Kidney capillary endothelial cell (primary cell): ENCODE measurements at places on chromosomes 7 and 10.
A peak's percentile ranks its signal among the peaks of the same experiment; 100 is the strongest.

GRCh38 chr10:44334621-44335184, 50.2 kb downstream of the CXCL12 start:
- peak; percentile 10 for DNase-seq

DNA sequence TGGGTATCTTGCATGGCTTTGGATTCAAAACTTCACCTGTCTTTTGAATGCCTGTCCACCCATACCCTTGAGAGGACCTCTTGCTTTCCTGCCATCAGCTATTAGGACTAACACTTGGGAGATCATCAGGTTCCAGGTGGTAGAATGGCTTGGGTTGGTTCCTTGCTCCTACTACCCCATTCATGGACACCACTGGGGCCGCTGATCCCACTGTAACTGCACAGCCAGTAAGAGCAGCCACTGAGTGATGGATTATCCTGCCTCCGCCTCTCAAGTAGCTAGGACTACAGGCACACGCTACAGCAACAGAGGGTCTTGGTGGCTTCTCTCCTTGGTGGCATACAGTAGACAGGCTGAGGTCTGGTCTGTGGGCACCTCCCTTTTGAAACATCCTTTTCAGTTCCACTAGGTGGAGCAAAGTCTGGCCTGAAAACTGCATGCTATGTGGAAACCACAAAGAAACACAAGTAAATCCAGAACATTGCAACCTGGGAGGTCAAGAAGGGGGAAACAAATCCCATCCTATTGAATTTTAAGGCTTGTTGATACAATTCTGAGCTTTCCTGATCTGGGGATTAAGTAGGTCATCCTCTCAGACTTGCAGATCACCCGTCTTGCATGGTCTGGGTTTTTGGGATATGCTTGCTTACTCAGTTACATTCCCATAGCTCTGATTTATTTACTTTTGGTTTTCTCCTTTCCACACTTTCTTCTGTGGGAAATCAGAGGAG, 9.4 kb downstream of the WBP1L start:
- peak; percentile 63 for DNase-seq

DNA sequence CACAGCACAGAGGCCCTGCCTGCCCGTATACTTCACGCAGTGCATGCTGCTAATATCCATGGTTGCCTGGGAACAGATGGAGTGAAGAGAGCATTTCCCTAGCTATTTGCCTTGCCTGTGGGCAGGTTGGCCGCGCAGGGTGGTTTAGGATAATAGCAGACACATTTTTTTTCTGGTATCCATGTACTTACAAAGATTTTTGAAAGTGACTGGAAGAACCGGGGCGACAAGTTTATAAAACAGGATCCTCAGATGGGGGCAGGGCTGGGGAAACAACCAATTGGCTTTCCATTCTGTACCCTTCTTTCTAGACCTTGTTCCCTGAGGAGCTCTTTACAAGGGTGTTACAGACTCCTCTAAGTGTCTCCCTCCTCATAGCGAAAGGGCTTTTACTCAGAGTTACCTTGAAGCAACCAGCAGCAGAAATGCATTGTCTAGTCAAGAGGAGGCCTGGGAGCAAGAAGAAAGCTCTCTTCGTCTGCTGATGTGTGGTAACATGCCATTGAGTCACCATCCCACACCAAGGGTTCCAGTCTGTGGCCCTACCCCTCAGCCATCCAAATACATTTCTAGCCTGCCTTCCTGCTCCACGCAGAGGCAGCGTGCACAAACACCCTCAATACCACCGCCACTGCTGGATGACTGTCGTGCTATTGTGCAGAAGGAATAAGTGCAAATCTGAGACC, 31.5 kb downstream of the MTURN start:
- DNase-seq, result no peak

GRCh38 chr7:80591654-80592053, 46.8 kb upstream of the CD36 start:
- no peak for DNase-seq

DNA sequence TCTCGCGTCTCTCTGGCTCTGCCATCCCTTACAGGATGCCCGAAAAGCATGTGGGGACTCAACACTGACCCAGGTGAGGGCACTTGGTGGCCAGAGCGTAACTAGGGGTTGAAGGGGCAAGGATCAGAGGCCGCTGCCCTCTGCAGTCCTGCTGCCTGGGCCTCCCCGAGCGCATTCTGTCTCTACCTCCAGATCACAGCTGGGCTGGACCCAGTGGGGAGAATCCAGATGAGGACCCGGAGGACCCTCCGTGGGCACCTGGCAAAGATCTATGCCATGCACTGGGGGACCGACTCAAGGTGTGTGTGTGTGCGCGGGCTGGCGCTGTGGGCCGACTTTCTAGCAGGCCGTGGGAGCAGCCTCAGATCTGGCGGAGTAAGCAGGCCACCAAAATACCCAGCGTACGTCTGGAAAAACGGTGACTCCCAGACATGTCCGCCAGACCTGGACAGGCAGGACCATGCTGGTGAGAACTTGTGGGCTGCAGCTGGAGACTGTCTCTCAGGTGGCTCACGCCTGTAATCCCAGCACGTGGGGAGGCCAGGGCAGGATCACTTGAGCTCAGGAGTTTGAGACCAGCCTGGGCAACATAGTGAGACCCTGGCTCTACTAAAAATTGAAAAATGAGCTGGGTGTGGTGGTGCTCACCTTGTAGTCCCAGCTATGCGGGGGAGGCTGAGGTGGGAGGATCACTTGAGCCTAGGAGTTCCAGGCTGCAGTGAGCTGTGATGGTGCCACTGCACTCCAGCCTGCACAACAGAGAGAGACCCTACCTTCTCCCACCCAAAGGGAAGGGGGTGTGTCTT, 3.2 kb downstream of the GNB2 start:
- DNase-seq, result no peak

DNA sequence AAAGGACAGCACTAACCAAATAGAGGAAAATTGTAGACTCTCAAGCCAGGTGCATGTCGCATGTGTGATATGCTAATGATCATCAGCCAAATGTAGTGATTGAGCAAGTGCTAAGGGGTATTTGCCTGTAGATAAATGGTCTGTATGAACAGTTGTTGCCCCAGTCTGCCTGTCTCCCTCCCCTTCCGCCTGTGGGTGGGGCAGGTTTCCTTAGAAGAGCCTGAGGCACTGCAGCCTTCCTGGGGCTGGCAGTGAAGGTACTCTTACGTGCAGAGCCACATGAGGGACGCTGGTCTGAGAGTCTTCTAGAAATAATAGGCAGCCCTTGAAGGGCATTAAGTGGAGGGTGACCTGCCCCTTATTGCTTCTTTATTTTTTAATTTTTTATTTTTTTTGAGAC, 152.1 kb downstream of the SNX10 start:
- DNase-seq, result no peak
